Activated T-helper 1 cell treated with Interleukin-2 at 50 U/mL for 16 hours (primary cell): ENCODE measurements at places on chromosomes 7 and 10.

DNA sequence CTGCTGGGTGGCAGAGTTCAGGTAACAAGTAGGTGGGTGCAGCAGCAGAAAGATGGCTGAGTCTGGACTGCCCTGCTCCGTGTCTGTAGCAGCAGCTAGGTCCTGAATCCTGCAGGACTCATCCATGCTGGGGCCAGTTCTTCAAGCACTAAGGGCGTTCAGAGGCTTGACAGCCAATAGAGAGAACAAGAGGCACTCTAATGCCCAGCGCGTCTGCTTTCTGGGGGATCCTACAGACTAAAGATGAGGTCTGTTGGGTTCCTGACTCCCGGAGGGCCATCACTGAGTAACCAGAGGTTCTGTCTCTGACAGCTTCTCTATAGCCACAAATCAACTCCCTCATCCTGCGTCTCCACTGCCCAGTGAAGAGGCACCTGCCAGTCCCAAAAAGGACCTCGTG is 125.5 kb downstream of the PTPN20 start:
- no peak for DNase-seq

DNA sequence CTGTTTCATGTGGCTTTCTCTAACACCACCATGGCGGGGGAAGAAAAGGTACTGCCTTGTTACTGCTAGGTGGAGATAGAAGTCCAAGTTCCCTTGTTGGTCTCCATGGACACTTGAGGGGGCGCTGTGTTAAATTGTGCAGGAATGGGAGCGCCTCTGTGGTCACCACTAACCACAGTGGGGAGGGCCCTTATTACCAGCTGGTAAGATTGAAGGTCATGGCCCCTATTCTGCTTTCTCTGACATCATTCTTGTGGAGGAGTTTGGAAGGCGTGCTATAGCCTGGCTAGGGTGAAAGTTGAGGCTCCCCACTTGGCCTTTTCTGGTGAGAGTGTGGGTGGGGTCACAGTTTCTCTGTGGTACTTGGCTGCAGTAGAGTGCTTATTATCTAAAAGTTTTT is 14.9 kb upstream of the MXI1 start:
- DNase-seq, result no peak

DNA sequence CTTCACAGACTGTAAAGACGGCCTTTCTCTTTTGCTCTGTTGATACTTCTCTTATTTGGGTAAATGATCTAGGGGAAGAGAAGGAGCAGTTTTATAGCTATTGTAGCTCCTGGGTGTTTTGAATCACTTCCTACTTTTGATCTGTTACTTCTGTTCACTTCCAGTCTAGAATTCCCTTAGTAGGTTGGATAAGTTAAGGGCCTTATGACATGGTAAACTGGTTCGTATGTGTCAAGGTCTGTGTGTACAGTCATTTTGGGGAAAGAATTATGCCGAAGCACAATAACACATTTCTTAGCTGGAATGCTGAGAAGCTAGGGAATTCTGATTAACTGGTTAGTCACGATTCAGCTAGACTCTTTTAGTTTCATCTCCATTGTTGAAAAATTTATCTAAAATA is 8.1 kb downstream of the DENND10 start:
- DNase-seq, result no peak

DNA sequence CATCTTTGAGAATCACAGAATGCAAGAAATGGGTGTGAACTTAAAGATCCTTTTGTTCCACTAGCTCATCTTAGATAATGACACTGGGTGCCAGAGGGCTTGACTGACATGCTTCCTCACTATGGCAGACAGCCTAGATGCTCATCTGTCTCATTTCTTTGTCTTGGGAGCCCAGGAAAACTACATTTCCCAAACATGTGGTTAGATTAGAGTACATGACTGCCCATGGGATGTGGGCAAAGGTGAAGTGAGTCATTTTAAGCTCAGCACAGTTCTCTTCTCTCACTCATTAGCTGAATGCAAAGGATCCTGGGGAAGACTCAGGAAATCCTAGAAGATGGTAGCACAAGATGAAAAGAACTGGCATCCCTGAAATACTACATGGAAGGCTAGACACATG is 32.5 kb upstream of the TBX20 start:
- DNase-seq, result no peak

- no peak for DNase-seq
Observed at GRCh38 chr7:9083837-9084236, 650.4 kb downstream of the NXPH1 start.

DNA sequence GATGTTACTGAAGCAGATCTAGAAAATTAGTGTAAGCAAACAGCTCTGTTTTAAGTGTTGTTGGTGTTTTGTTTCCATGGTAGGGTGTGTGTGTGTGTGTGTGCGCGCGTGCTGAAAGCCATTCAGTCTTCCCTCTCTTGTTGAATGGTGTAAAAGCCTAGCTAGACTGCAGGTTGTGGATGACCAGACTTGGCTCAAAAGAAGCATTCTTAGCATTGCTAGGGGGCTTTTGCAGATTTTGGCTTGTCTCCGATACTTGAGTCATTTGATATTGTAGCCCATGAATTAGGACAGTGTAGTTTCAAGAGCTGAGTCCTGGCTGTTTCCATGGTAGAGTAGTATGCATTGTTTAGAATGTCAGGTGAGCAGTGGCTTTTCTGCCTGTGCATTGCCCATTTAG is 99.1 kb downstream of the SND1 start:
- DNase-seq, result no peak

GRCh38 chr7:26698806-26699205 is 165.6 kb downstream of the SKAP2 start:
- DNase-seq, result no peak

GRCh38 chr10:72072046-72072445 is 16.3 kb downstream of the SPOCK2 start:
- no peak for DNase-seq

- DNase-seq, result no peak
Observed at GRCh38 chr10:1308962-1309616, 252.9 kb downstream of the WDR37 start.

GRCh38 chr10:78914502-78915189 is 154.1 kb upstream of the ZMIZ1 start:
- no peak for DNase-seq

GRCh38 chr10:52682766-52683165 is 89.8 kb downstream of the MBL2 start:
- no peak for DNase-seq

- DNase-seq, result no peak
Observed at GRCh38 chr7:4066206-4066605, 615.9 kb upstream of the FOXK1 start.

DNA sequence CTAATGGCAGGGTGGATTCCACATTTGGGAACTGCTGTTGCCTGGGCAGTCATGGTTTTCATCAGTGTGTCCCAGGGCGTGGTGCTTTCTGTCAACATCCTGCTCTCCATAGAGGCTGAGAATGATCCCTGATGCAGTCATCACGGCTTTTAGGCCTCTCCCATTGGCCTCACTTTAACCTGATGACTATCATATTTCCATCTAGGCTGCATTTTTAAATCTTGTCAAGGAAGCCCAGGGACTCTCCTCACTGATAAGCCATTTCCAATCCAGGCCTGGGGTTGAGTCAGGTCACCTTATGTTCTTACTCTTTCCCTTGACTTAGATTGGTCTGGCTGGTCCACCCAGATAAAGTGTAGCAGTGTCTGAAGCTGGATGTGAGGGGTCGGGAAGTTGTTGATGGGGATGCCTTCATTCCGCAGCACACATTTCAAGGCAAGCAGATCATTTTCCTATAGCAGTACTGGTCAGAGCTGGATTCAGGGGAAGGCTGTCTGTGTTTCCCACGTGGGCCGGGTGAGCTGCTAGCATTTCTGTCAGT is 177.0 kb downstream of the AUTS2 start:
- no peak for DNase-seq

- no peak for DNase-seq
Observed at GRCh38 chr10:34612446-34612845, 202.7 kb downstream of the PARD3 start.

GRCh38 chr10:110354322-110354766 is 49.6 kb upstream of the SMNDC1 start:
- DNase-seq, result peak; percentile 49

- no peak for DNase-seq
Observed at GRCh38 chr7:80187727-80188126, 53.1 kb downstream of the GNAI1 start.
